ENCODE measurements at places on chromosomes 5 and 9.

DNA sequence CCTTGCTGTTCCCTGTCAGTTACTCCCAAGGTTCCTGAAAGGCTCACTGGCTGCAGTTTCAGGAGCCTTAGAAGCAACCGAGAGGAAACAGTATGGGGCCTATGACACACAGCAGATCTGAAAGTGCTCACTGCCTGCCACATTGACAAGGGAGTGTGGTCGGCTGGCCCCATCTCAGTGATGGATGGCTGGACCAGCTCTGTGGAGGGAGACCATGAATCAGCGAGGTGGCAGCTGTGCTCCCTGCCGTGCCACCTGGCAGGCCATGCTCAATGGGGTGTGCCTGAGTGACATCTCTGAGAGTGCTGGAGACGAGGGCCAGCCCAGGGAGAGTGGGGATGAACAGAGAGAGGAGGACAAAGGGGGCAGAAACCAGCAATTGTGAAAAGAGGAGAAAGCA is 49.1 kb downstream of the DOCK2 start:
- no peak for DNase-seq

GRCh38 chr5:131147258-131147657 is 17.8 kb downstream of the HINT1 start:
- DNase-seq, result no peak

- peak; percentile 66 for DNase-seq
These were observed 44.5 kb upstream of the NR5A1 start for GRCh38 chr9:124551472-124552272.

DNA sequence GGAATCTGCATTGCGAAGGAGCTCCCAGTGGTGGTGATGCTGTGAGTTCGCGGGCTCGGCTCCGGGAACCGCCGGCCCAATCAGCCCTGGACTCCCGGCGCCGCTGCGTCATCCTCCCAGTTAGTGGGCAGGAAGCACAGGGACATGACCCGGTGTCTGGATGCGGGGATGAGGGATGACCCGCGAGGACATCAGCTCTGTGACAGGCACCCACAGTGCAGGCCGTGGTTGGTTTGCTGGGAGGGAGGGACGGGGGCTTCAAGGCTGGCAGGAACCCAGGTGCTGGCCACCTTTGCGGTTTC is 996 bp downstream of the NXNL2 start:
- no peak for DNase-seq

- no peak for DNase-seq
These were observed 9.0 kb upstream of the MOB3B start for GRCh38 chr9:27538647-27539046.

DNA sequence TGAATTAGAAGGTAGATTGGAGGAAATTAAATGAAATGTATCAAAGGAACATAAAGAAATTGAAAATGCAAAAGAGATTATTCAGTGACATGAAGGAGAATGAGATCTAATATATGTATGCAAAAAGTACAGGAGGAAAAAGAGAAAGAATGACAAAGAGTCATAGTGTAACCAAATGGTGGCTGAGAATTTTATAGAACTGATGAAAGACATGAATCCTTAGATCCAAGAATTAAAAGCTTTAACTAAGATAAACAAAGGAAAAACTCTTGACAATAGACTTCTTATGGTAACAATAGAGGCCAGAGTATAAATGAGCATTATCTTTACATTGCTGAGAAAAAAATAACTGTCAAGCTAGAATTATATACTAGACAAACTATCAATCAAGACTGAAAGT is 505.4 kb upstream of the CD180 start:
- DNase-seq, result no peak

- no peak for DNase-seq
These were observed 11.5 kb upstream of the TGFBR1 start for GRCh38 chr9:99093492-99093791.

DNA sequence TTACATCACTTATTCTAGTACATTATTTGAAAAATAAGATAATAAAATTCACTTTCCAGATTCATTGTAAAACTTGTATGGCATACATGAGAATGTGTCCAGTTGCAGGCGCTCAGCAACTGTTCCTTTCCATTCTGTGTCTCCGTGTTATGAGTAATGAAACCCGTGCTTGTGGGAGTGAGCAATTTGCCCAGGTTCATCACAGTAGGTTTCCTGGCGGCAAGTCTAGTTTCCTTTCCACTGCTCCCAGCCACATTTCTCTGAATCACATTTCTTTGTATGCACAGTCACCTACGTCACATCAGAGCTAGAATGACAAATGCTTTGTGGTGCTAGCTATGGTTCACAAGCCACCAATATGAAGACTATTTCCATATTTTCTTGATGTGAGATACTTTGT is 39.9 kb downstream of the MOCS2 start:
- DNase-seq, result no peak

- no peak for DNase-seq
These were observed 172.0 kb downstream of the NSG2 start for GRCh38 chr5:174217527-174217926.

- peak; percentile 22 for DNase-seq
These were observed 46.3 kb upstream of the JMY start for GRCh38 chr5:79189439-79190234.

DNA sequence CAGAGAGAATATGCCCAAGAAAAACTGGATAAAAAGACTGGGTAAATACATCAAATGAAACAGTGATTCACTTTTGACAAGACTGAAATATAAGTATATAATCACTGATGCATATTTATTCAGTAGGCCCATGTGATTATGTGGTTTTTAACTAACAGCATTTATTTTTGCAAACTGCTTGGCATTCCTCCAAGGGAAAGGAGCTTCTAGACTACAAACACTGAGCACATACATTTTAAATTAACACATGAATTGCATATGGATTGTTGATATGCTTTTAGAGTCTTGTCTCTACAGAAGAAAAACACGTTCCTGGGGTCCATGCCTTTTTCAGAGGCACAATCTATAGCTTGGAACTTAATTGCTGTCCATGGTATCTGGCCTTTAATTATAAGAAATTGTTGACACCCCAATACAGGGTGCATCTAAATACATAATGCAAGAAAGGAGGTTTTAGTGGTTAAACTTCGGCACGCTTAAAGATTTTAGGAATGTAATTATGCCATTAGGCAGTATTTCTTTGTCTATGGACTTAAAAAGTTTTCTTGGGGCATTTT is 6.9 kb upstream of the MEIKIN start:
- DNase-seq, result no peak

DNA sequence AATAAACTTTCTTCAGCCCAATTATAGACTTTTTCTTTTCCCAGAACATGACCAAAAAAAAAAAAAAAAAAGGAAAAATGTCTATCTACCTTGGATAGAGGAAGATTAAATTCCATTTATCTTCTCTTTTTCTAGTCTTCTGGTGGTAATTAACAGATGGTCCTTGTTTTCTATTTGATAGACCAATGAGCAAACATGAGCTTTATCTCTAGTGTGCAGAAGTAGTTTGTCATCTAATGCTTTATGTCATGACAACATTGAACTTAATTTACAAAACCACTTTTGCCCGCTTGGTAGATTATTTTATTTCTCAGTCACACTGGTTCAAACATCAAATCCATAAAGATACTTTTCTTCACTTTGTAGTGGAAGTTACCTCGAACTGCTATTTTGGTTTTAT is 69.5 kb upstream of the ELL2 start:
- no peak for DNase-seq

DNA sequence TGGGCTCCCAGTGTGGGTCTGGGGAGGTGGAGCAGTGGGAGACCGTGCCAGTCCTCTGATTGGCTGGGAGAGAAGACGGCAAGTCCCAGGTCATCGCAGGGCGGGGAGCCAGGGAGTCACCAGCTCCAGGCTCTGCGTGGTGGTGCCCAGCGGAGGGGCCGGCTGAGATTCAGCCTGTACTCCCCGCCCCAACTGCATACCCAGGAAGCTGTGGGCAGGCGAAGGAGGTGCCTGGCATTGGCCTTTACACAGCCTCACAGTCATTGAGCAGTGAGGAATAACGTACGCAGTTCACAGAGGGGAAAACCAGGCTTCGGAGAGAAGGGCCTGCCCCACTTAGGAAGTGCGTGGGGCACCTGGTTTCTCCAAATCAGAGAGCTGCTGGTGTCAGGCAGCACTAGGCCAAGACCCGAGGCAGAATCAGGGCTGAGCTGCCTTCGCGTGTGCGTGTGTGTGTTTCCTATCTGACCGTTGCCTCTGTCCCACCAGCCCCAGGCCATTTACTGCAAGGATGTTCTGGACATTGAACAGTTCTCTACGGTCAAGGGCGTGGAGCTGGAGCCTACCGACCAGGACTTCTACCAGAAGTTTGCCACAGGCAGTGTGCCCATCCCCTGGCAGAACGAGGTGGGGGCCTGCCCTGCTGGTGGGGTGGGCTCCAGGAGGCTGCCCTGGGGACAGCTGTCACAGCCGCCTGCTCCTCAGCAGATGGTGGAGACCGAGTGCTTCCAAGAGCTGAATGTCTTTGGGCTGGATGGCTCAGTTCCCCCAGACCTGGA is 6.2 kb upstream of the PRR7 start:
- DNase-seq, result no peak

DNA sequence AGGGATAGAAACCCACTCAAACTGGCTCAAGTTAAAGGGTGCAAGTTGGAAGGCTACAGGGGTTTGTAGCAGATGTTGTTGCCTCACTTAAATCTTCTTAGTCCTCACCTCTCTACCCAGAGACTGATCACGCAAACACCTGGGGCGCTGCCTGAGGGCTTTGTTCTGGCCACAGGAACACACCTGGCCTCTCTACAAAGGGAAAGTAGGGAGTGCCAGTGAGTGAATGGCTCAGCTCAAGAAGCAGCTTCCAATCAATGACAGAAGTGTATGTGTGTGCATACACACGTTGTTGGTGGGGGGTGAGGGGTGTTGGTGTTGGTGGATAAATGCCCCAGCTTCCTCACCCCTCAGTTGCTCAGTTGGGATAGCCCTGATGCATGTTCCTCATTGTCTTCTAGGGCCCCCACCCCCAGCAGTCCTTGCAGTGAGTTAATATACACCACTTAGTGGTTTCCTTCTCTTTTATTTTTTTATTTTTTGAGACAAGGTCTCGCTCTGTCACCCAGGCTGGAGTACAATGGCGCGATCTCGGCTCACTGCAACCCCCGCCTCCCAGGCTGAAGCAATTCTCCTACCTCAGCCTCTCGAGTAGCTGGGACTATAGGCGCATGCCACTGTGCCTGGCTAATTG is 30.6 kb upstream of the CTNNA1 start:
- DNase-seq, result no peak

- no peak for DNase-seq
These were observed 356.7 kb downstream of the ARRDC3 start for GRCh38 chr5:91026466-91026865.

GRCh38 chr9:126915281-126915816 is 767 bp downstream of the RALGPS1 start:
- no peak for DNase-seq

- no peak for DNase-seq
These were observed 464.5 kb downstream of the CSNK1G3 start for GRCh38 chr5:123976379-123977033.

GRCh38 chr5:10649666-10650380 is 86.0 kb downstream of the ANKRD33B start:
- peak; percentile 83 for DNase-seq

DNA sequence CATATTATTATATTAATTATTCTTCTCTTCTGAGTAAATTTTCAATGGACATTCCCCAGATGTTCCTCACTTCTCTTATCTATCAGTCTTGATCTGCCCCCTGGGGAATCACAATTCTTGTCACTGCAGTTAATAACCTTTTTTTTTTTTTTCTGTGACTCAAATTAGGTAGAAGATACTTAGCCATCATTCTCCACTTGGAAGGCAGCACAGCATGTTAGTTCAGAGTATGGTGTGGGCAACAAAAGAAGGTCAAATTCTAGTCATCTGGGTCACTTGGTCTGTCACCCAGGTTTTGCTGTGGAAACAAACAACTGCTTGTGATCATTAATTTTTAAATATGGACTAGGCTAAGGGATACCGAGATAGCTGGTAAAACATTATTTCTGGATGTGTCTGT is 8.1 kb upstream of the MOB3B start:
- no peak for DNase-seq

DNA sequence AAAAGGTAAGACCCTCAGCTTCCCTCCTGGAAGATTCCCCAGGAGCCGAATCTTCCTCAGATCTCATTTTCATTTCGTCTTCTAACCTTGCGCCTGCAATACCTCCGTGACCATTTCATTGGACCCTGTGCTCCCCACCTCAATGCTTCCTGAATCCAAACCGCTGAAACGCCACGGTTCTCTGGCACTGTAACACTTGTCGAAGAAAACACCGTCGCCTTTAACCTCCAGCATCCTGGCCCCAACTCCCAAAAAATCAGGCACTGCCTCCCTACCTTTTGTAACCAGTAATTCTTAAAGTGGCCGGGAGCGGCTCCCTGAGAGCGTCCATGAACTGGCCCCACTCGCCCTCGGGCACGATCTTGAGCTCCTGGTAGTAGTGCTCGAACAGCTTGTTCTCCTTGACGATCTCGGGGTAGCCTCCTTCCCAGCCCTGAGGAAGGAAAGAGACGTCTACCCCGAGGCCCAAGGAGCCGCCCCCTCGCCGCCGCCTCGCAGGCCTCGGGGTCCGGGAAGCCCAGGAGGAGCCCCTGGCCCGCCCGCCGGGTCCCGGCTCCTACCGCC is 438 bp downstream of the NSUN2 start:
- DNase-seq, result no peak

DNA sequence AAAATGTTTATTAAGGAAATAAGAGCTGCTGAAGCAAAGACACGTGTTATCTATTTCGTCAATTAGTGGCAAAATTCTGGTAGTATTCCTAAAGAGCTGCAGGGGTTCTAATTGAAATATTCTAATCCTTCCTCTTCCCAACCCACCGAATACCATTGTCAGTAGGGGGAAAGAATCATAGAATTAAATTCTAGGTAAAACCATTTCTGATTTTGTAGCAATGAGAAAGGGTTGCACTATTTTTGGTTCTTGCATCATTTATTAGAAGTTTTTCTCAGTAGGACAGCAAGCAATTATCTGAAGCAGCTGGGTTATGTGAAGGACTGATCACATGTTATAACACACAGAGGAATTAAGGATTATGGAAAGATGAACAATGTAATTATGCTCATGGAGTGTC is 80.3 kb upstream of the SEMA6A start:
- DNase-seq, result no peak

DNA sequence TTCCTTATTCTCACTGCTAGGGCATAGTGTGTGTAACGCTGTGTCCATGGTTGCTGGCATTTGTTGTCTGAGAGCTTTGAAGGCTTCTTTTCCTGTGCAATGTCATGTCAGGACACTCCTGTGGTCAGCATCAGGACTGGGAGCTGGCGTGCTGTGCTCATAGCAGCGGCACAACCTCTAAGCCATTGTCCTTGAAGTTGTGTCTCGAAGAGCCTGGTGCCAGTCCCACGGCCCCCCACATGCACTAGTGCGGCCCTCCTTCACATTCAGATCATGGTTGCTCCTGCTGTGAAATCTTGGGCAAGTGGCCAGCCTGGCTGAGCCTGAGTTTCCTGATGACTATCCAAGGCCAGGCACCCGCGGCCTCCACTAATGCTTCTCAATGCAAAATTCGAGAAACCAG is 32.4 kb downstream of the PDZD2 start:
- no peak for DNase-seq

DNA sequence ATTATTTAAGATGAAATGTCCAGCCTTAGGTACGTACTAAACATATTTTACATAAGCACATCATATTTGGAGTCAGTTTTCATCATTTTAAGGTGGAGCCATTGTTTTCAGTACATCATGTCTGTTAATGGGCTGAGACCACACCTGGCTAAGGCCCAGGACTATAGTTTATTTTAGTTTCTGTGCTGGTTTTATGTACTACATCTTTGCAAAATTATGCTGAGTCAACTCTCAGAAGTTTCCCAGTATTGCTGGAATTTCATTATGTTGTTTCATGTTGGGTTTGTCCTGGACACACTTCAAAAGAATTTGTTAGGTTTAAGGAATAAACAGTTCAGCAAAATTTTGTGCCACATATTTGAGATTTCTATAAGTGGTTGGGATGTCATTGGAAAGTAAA is 171.2 kb downstream of the CCDC171 start:
- no peak for DNase-seq
